ENCODE measurements at places on chromosomes 13 and 19. TPM values are rescaled to one million over a fixed set of nuclear protein-coding genes. Genes with fewer than 3 reads are reported as not detected.

FCGBP gene
- 16.8 TPM for total RNA-seq

MISP gene
- total RNA-seq, result 10.3 TPM

CD22 gene
- 6.7 TPM for total RNA-seq

LSM14A gene
- total RNA-seq, result 200 TPM

CYP4F11 gene
- not detected for total RNA-seq

FBXL3 gene
- 76.7 TPM for total RNA-seq

FRY gene
- 66.9 TPM for total RNA-seq

RFXAP gene
- 6.1 TPM for total RNA-seq

POU2F2 gene
- total RNA-seq, result 0.70 TPM

TNFSF13B gene
- 7.9 TPM for total RNA-seq

ADGRE3 gene
- 1.3 TPM for total RNA-seq

RPS15 gene
- total RNA-seq, result 697 TPM

PSG6 gene
- not detected for total RNA-seq

PGLYRP1 gene
- 9.9 TPM for total RNA-seq

DACT3 gene
- total RNA-seq, result 28.4 TPM

THSD1 gene
- 10.6 TPM for total RNA-seq

LYPD3 gene
- total RNA-seq, result 0.70 TPM

KCNC3 gene
- 7.8 TPM for total RNA-seq

IGLON5 gene
- total RNA-seq, result 1.6 TPM

ITGBL1 gene
- 2.6 TPM for total RNA-seq

ZNF85 gene
- 25.1 TPM for total RNA-seq

SHISA7 gene
- 0.12 TPM for total RNA-seq

ZNF264 gene
- 45.8 TPM for total RNA-seq

UBL5 gene
- 91.3 TPM for total RNA-seq

ZNF556 gene
- 9.3 TPM for total RNA-seq

BEST2 gene
- not detected for total RNA-seq

IGSF23 gene
- total RNA-seq, result 0.76 TPM

DLL3 gene
- total RNA-seq, result 0.35 TPM

SHISA2 gene
- total RNA-seq, result 107 TPM

SIGLEC12 gene
- total RNA-seq, result 0.12 TPM

METTL21C gene
- 0.82 TPM for total RNA-seq
